Fibroblast of pulmonary artery (primary cell): ENCODE measurements at places on chromosomes 1 and 21.

GRCh38 chr1:228263636-228264035 lies 55.8 kb downstream of the OBSCN start:
- no peak for DNase-seq

GRCh38 chr1:66563941-66564630 lies 30.1 kb downstream of the SGIP1 start:
- DNase-seq = peak; percentile 99

DNA sequence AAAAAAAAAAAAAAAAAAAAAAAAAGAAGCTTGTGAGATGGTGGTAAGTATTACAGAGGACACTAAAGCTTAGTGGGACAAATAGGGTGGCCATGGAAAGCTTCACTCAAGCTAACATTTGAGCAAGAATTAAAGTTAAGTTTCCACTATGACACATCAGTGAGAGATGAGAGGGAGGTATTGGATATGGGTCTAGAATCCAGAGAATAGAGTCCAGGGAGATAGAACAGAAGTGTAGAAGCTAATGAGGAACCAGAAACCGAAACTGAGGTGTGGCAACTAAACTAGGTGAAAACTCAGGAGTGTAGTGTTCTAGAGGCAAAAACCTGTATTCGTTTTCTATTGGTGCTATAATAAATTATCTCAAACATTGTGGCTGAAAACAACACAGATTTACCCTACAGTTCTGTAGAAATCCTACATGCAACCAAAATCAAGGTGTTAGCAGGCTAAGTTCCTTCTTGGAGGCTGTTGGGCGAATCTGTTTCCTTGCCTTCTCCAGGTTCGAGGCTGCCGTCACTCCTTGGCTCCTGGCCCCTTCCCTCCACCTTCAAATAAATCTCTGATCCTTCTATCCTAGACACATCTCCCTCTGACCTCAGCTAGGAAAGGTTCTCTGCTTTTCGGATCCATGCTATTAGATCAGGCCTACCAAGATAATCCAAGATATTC lies 36.2 kb downstream of the PTP4A2 start:
- DNase-seq = no peak

GRCh38 chr1:245707941-245708340 lies 553.2 kb downstream of the KIF26B start:
- no peak for DNase-seq

DNA sequence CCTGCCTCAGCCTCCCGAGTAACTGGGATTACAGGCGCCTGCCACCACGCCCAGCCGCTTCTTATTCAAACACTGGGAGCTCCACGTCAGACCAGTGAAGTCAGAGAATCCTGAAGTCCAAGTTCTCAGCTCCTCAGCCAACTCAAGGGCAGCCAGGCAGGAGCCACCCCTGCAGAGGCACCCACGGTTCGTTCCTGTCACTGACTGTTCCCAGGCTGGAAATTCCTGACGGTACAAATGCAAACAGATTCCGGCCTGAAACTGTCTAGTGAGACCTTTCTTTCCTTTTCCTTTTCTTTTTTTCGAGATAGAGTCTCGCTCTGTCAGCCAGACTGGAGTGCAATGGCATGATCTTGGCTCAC lies 11.7 kb downstream of the SLC35E2B start:
- DNase-seq = no peak

- no peak for DNase-seq
Observed at GRCh38 chr1:151482017-151482416, 22.7 kb upstream of the POGZ start.

DNA sequence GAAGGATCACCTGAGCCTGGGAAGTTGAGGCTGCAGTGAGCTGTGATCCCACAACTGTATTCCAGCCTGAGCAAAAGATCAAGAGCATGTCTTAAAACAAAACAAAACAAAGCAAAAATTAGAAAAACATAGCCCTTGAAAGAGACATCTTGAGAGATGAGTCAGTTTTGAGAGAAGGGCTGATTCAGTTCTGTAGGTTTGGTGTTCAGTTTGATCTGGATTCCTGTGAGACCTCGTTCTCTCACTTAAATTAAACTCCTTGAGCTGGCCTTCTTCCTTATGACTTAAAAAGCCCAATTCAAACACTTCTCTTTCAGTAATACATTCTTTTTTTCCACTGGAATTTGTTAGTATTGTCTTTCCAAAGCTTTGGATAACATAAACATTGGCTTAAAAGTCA lies 164.2 kb downstream of the NRIP1 start:
- no peak for DNase-seq
